Iris pigment epithelial cell (primary cell): ENCODE measurements at places on chromosomes 3 and 15.
A peak's percentile ranks its signal among the peaks of the same experiment; 100 is the strongest.

DNA sequence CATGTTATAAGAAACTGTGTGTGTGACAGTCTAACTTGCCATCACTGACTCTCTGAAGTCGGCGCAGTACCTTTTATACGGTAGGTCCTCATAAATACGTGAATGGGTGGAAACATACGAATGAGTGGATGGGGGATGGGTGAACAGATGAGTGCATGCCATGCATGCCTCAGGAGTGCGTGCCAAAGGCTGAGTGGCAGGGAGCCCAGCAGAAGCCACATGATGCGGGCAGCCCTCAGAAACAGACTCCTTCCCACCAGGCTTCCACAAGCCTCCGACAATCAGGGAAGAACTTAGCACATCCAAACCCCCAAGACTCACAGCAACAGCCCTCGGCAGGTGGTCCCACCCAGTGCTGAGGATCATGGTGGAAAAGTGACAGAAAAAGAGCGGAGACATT is 16.7 kb downstream of the HCN4 start:
- no peak for DNase-seq

GRCh38 chr3:47646362-47646761 is 67.7 kb upstream of the CSPG5 start:
- DNase-seq, result peak; percentile 55

- peak; percentile 25 for DNase-seq
Measured at GRCh38 chr3:36461597-36461996, 81.3 kb downstream of the STAC start.

- DNase-seq, result no peak
Measured at GRCh38 chr15:71331173-71331572, 215.9 kb downstream of the THSD4 start.

GRCh38 chr3:131729643-131730017 is 226.9 kb upstream of the MRPL3 start:
- DNase-seq, result no peak

- no peak for DNase-seq
Measured at GRCh38 chr15:89910891-89911626, 1.7 kb downstream of the ARPIN start.

GRCh38 chr15:91555312-91555711 is 298.2 kb upstream of the SLCO3A1 start:
- DNase-seq, result no peak

- peak; percentile 99 for DNase-seq
Measured at GRCh38 chr3:34012102-34012461, 213.7 kb downstream of the PDCD6IP start.

- no peak for DNase-seq
Measured at GRCh38 chr3:196677931-196678330, 34.1 kb downstream of the CEP19 start.

GRCh38 chr3:76776927-76777326 is 263.0 kb upstream of the ROBO2 start:
- no peak for DNase-seq

GRCh38 chr3:139110072-139110830 is 65.6 kb upstream of the PRR23C start:
- no peak for DNase-seq
